ENCODE measurements at places on chromosomes 7 and 10.

DNA sequence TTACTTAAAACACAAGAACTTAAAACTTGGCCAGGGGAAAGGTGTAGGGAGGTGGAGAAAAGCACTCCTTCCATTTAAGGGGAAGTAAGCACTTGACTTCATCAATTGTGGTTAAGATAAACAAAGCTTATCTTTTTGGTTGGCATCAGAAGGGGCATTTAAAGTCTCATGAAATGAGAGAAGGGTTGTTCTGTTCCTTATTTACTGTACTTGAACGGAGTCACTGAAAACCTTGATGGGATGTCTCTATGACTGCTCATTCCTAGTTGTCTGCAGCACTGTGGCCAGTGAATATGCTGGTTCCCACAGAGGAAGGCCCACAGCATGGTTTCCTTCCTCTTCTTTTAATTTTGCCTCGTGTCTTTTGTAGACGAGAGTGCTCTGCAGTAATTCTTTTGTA, 229.3 kb downstream of the AUTS2 start:
- no peak for DNase-seq

- no peak for DNase-seq
Measured at GRCh38 chr10:129883029-129883428, 81.0 kb downstream of the EBF3 start.

DNA sequence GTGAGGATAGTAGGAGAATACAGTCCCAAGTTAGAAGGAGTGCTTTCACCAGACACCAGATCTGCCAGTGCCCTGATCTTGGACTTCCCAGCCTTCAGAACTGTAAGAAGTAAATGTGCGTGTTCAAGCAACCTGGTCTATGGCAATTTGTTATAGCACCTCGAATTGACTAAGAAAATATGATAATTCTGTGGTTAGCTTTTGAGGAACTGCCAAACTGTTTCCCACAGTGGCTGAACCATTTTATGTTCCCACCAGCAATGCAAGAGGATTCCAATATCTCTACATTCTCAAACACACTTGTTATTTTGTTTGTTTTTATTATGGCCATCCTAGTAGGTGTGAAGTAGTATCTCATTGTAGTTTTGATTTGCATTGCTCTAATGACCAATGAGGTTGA, 47.0 kb downstream of the RBM20 start:
- DNase-seq, result no peak

DNA sequence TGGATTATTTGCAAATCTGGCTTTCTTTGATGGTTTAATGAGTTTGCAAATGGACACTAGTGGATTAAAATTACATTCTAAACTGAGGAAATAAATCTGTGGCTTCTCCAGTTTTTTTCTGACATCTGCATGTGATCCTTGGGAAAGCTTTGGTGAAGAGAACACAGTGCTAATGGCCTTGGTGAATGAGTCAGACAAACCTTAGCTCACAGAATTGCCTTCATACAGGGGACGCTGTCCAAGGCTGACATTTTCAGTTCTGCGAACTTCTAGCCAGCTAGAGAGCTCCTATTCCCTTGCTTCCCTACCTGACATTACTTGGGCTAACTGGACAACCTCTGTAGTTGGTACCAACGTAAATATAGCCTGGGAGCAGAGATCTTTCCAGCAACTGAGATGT, 21.2 kb downstream of the BMPER start:
- DNase-seq, result no peak

DNA sequence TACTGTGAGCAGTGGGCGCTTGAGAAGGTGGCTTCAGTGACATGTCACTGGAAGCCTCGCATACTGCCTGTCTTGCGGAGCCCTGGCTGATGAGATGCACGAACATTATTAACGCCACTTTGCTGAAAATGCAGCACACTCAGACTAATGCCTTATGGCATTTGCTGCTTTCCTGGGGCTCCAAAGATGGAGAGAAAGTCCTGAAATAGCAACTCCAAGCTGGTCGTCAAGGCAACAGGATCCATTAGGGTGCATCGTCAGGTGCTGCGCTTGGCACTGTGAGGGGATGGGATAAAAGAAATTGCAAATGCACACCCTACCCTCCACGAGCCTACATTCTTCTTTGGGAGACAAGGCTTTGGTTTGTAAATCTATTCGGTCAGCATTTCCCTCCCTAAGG, 592.5 kb downstream of the TYW1 start:
- DNase-seq, result no peak

DNA sequence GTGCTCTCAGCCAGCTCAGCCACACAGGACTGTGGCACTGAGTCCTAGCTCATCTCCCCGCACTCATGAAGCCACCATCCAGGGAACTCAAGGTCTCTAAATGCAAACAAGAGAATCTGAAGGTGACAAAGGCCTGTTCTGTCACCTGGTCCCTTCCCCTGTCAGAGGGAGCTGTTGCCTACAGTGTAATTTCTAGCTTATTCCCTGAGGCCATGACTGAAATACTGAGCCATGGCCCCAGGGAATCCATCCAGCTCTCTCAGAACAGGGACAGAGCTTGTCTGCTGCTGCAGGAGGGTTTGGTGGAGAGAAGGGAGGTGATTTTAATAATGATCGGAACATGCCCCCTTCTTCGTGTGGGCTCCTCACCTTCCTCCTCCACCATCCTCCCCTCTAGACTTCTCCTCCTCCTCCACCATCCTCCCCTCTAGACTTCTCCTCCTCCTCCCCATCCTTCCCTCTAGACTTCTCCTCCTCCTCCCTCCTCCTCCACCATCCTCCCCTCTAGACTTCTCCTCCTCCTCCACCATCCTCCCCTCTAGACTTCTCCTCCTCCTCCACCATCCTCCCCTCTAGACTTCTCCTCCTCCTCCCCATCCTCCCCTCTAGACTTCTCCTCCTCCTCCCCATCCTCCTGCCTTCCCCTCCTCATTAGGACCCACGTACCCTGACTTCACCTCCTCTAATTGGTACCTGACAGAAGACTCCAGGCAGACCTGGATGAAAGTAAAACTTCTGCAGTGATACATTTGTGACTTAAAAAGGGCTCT, 338.0 kb upstream of the MKI67 start:
- DNase-seq, result no peak

DNA sequence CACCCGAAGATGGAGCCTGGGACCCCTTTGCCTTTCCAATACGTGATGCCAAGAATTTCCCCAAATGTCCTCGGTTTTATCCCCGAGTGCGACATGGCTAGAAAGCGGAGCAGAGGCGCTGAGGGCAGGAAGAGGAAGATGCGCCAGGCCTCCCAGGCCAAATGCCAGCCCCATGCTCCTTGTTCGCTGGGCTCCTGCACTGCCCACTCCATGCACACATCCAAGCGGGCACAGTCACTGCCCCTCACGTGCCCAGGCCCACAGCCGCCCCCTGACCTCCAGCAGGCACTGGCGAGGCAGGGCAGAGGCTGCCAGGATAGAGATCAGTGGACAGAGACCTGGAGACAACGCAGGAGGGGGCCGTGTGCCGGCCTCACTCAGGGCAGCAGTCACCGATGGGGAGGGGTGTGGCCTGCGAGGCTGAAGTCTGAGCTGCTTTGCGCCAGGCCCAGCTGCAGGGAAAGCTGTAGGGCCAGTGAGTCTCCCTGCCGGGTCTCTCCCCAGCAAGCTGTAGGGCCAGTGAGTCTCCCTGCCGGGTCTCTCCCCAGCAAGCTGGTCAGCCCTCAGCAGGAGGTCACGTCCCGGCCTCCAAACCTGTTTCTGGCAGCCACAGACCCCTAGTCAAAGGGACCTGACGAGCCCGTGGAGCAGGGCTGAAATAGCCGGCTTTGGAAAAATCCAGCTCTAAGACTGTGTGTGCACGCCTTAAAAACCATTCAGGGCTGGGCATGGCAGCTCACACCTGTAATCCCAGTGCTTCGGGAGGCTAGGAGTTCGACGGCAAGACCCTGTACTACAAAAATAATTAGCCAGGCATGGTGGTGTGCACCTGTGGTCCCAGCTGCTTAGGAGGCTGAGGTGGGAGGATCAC, 100.6 kb upstream of the DIP2C start:
- DNase-seq, result no peak

GRCh38 chr10:80582286-80582960, 44.7 kb downstream of the SH2D4B start:
- DNase-seq, result no peak

DNA sequence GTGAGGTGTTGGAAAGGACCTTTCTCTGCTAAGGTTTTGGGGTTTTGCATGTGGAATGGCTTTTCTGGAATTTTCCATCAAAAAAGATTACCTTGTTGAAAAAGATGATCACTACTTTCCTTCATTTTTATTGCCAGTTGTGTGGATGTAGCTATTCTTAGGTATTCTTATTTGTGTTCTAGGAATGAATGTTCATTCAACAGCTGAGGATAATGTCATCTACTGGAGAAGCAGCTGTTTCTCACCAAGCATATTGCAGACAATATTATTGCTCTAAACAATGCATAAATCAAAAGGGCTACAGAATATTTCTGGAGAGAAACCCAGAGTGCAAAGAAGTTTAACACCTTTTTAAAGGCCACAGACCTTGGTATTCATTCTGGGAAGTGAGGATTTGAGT, 145.6 kb upstream of the CALCR start:
- no peak for DNase-seq

- no peak for DNase-seq
Measured at GRCh38 chr7:26955516-26955915, 91.1 kb upstream of the SKAP2 start.

DNA sequence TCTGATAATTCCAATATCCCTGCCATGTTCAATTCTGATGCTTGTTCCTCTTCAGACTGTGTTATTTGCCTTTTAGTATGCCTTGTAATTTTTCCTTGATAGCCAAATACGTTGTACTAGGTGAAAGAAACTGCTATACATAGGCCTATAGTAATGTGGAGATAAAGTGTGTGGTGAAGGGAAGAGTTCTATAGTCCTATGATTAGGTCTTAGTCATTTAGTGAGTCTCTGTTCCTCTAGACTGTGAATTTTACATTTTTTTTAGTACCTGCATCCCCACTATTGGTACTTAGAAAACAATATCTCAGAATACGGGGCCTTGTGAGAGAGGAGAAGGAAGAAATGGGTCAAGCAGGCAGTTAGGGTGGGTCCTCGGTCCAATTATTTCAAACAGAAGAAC, 59.6 kb upstream of the SEMA3E start:
- no peak for DNase-seq

DNA sequence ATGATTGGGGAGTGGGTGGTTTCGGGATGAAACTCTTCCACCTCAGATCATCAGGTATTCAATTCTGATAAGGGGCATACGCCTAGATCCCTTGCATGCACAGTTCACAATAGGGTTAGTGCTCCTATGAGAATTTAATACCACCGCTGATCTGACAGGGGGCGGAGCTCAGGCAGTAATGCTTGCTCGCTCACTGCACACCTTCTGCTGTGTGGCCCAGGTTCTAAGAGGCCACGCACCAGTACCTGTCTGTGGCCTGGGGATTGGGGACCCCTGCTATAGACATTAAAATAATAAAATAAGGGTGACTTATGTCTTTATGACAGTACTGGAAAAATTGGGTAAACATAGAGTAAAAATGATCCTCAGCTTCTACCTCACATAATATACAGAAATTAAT, 66.1 kb downstream of the SAMD9 start:
- DNase-seq, result no peak

- no peak for DNase-seq
Measured at GRCh38 chr10:78805176-78805575, 263.6 kb upstream of the ZMIZ1 start.
